ENCODE measurements at places on chromosomes 6 and 20.

GRCh38 chr6:118896339-118897136 lies 2.6 kb downstream of the ASF1A start:
- no peak for DNase-seq

GRCh38 chr20:2299301-2299700 lies 3.5 kb downstream of the TGM3 start:
- DNase-seq = peak; percentile 45

GRCh38 chr6:143673669-143674068 lies 4.1 kb upstream of the PHACTR2 start:
- no peak for DNase-seq

GRCh38 chr6:29685718-29686326 lies 4.9 kb upstream of the ZFP57 start:
- peak; percentile 73 for DNase-seq

GRCh38 chr6:126002755-126003679 lies 16.7 kb downstream of the TRMT11 start:
- DNase-seq = no peak

- no peak for DNase-seq
These were observed 311.2 kb upstream of the OPRM1 start for GRCh38 chr6:153727885-153728284.

DNA sequence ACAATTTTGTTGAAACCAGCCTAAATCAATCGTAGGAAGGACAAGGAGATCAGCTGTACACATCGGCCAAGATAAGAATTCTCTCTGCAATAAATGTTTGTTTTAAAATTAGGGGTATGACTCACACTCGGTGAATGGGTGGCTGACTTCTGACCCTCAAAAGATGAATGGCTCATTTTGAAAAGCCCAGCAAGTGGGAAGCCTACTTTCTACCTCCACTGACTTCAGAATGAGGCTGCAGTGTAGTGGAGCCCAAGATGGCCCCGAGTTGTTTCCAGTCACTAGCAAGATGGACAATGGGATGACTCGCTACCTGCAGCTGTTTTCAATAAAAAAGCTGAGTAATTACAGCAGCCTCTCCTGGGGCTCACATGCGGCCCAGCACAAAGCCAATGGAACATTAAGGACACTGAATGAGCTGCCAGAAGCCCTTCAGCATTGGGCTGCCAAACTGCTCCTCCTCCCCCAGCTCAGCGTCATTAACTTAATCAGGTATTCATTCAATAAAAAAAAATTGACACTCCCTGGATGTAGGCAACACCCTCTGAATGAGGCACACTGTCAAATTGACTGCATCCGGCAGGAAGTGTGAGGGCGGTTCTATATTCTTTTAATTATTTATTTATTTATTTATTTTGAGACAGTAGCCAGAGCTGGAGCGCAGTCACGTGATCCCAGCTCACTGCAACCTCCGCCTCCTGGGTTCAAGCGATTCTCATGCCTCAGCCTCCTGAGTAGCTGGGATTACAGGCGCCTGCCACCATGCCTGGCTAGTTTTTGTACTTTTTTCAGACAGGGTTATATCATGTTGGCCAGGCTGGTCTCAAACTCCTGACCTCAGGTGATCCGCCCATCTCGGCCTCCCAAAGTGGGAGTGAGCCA lies 107.3 kb downstream of the GMPR start:
- DNase-seq = no peak

DNA sequence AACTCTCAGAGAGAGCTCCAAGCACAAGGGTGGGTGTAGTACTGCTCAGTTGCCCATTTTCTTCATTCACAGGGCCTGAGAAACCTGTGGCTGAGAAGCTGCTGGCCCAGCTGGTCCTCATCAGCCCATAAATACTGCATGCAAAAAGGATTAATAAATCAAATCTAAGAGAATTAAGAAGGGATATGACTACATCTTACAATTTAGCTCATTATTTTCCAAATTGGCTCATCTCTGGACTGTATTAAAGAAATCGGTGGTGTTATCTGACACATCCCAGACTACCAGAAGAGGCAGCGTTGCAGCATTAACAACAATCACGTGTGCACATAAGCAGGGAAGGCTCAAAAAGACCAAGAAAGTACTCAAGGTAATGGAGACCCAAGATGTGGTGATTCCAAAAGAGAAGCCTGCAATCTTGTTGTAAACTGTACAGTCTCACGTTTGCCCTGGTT lies 90.7 kb downstream of the CD24 start:
- no peak for DNase-seq

DNA sequence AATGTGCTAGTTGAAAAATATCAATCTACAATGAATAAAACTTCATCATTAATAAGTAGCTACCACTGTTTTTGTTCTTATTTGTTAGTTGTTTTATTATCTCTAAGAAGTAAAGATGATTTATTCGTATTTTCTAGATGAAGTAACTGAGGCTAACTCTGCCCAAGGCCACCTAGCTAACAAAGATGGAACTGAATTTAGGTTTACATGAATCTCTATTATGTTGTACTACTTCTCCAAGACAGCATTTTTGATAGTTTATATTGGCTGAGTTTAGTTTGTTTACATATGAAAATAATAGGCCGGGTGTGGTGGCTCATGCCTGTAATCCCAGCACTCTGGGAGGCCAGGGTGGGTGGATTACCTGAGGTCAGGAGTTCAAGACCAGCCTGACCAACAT lies 121.5 kb downstream of the NCOA3 start:
- DNase-seq = no peak

DNA sequence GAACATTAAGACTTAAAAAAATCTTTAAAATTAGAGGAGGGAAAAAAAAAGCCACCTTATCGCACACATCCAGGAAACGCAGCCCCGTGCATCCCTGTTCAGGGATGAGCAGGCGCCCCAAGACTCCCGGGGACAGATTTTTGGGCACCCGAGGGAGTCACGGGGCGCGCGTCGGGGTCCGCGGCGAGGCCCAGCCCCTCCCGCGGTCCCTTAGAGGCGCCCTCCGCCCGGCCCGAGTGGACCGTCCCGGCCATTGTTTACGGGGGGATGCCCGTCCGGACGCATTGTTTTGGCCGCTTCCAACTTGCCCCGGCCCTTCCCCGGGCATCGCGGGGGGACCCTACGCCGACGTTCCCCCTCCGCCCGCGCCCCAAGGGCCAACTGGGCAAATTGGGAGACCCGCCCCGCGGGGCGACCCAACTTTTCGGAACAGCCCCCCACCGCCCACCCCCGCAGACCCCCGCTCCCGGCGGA lies 610 bp downstream of the ZNF217 start:
- DNase-seq = peak; percentile 59

- DNase-seq = peak; percentile 18
These were observed 5.9 kb downstream of the RBM38 start for GRCh38 chr20:57396984-57397692.

GRCh38 chr6:49464691-49465090 lies 1.5 kb downstream of the CENPQ start:
- DNase-seq = no peak

DNA sequence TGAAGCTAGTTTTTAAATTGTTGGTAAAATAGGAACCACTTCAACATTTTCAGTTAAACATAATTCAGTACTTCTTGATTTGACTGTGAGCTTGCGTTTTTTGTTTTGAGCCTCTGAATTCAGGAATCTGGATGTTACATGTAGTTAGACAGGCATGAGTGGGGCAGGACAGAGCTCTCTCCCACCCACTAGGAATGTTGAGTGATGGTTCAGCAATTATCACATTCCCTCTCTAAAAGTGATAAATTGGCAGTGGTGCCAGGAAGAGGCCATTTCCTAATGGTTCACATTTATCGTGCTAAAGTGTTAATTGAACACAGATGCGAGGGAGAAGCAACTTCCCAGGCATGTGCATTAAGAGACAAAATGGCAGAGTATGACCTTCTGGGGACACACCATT lies 465.5 kb upstream of the HTR1E start:
- DNase-seq = no peak

GRCh38 chr6:154768280-154768679 lies 35.1 kb downstream of the SCAF8 start:
- DNase-seq = no peak

- DNase-seq = no peak
These were observed 11.3 kb downstream of the GRIK2 start for GRCh38 chr6:101404775-101405174.

GRCh38 chr20:34190679-34191090 lies 50.5 kb upstream of the ASIP start:
- DNase-seq = peak; percentile 71

GRCh38 chr6:11207199-11207968 lies 25.1 kb downstream of the NEDD9 start:
- DNase-seq = no peak

DNA sequence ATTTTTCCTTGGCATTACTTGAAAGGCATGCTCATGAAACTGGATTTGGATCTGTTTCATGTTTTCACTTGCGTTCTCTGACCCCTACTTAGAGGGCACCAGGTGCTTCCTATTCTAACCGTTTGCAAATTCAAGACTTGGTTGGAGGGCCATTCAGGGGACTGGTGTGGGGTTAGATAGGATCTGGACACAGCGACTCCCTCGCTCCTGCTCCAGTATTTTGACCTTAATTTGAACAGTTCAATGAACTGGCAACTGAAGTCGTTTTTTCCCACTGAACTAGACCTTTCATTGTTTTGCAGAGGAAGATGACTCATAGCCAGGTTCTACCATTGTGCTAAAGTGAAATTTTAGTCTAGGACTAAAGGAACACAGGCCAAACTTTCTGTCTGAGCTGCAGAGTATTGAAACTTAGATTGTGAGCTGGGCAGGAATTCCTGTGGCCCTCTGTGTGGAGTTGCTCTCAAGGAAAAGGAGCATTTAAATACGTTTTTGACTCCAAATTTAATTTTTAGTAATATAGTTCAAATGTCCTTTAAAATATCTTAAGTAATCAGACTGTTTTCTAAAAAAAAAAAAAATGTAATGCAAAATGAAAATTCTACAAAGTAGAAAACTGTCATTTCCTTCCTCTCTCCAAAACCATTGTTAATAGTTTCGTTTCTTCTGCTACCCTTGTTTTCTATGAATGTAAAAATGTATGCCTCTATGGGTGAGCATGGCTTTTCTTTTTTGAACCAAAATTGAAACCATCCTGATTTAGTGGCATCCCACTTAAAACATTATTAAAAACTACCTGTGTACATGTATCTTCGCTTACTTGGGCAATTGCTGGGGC lies 64.8 kb downstream of the UTRN start:
- no peak for DNase-seq

DNA sequence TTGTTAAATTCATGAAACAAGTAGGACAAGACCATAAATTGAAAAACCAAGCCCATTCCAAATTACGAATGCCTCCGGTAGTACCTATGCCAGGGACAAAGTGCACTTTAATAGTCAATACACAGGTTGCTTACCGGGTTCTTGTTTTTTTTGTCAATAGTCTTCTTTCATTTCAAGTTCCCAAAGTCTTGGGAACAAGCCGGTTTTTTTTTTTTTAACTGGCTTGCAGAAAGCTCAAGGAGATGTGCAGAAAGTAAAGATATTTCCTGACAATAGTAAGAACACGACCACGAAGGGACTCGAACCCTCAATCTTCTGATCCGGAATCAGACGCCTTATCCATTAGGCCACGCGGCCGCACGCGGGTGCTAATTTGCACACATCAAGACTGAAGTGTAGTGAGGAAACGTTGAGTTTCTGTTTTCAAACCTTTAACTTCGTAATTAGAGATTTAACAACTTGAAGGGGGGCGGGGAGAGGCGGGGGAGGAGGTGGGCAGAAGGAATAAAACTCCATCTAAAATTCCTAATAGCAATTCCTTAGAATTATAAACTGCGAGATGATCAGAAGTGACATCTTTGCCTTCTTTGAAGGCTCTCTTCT lies 181.0 kb downstream of the TRIM27 start:
- DNase-seq = no peak

DNA sequence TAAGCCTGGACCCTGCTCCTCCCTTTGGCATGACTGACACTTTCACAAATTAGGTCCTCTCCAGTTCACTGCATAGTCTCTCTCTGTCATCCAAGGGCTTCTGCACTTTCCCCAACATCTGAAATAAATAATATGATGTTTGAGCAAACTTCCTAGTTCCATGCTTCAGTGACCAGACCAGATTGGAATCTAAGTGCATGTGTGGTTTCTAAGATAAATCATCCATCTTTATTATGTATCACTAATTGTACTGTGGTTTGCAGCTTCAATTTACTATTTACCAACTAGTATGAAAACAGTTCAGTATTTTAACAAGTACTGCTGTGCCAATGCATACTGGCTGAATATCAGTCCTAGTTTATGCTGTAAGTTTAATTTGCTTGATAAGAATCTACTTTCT lies 18.7 kb downstream of the SESN1 start:
- no peak for DNase-seq

DNA sequence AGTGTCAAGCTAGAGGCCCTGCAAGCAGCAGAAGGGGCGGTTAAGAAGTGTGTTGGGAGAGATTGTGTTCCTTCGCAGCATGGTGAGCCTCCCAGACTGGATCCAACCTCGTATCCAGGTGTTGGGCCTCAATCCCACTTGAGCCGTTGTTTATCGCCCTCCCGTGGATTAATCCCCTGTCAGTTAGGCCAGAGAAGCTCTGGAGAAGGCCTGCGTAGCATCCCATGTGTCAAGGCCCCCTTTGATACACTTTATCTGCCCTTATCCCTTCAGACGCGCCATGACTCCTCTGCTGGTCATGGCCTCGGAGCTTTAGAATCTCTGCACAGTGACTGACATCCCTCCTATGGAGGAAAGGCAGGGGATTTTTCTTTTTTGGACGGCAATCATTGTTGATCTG lies 181.0 kb downstream of the ZFP64 start:
- no peak for DNase-seq

GRCh38 chr6:118893064-118893806 lies 717 bp upstream of the ASF1A start:
- no peak for DNase-seq

- DNase-seq = no peak
These were observed 19.0 kb upstream of the DOK5 start for GRCh38 chr20:54456423-54456822.

- peak; percentile 61 for DNase-seq
These were observed 336.0 kb downstream of the QKI start for GRCh38 chr6:163750431-163751031.

DNA sequence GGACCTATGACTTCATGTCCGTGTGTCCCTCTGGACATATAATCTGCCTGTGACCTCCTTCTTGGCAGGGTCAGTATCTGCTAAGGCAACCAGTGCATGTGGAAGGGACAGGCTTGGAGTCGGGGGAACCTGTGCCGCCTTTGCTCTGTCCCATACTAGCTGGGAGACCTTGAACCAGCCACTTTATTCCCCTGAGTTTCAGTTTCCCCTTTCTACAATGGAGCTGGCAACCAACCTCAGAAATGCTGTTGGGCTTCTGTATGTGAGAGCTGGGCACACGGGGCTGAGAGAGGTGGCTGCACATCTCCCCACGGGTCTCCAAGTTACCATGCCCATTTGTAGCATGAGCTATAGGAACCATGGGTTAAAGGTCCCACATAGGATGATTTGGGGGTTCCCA lies 53.8 kb downstream of the CD40 start:
- DNase-seq = no peak

DNA sequence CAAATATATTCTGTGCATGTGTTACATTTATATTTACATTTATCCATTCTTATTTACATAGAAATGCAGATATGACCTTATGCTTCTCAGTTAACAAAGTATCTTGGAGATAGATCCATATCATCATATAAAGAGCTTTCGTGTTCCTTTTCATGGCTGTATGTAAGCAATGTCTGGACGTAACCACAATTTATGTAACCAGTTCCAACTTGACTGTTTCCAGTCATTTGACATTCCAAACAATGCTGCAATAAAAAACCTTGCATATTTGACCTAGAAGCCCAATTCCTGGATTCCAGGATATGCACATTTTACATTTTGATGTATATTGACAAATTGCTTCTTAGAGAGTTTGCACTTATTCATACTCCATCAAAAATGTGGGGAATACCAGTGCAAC lies 113.7 kb upstream of the F13A1 start:
- no peak for DNase-seq
